Caco-2 (cell line): ENCODE measurements at places on chromosomes 16 and 17. TPM values are rescaled to one million over a fixed set of nuclear protein-coding genes. Genes with fewer than 3 reads are reported as not detected.

DNA sequence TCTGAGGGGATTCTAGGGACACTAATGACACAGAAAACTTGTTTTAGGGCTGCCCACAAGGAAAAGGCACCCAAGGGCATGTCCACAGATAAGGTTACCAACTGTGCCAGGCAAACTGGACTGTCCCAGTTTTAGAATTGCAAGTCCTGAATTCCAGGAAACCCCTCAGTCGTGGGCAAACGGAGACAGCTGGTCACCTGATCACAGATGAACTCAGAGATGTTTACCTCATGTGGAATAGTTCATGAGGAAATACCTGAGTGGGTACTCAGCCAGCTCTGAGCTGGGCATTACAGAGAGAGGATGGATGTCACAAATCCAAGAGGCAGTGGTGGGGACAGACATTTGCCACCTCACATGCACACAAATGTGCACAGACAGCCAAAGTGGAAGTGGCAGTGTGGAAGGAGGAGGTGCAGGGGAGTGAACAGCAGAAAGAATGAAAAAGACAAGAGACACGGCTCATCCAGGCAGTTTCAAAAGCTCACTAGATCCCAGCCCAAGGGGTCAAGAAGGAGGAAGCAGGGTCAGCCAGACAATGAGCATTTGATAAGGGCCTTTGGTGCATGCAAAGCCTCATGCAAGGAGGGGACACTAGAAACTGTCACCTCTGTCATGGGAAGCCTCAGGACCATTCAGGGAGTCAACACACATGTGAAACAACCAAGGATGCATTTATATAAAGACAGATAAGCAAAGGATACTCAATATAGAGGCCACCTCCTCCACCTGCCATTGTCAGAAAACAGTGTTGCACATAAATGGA lies 24.8 kb downstream of the TTLL6 start:
- H3K27me3 ChIP-seq: no peaks in the 10 kb centered on the region
- DNase-seq: no peak
- H3K4me3 ChIP-seq: no peak overlapping the region
- peaks cover 58% of the 10 kb centered on the region for H3K4me1 ChIP-seq
- H3K36me3 ChIP-seq: no peaks in the 10 kb centered on the region

- H3K4me1 ChIP-seq: peaks cover 77% of the 10 kb centered on the region
- H3K4me3 ChIP-seq: no peak overlapping the region
- H3K27ac ChIP-seq: peak overlapping the region; percentile 51
- no peaks in the 10 kb centered on the region for H3K36me3 ChIP-seq
Observed at GRCh38 chr17:55452139-55452790, 30.6 kb upstream of the MMD start.

GRCh38 chr17:77281904-77282367 lies 141.2 kb downstream of the SEC14L1 start:
- H3K36me3 ChIP-seq: no peaks in the 10 kb centered on the region; the same call in 1 of the 2 replicates
- peaks cover 60% of the 10 kb centered on the region for H3K4me1 ChIP-seq
- H3K4me3 ChIP-seq: peak overlapping the region; percentile 98
- peak; percentile 66 for DNase-seq
- H3K27me3 ChIP-seq: no peaks in the 10 kb centered on the region

- H3K4me3 ChIP-seq: no peak overlapping the region
- H3K36me3 ChIP-seq: no peaks in the 10 kb centered on the region
- 0 out of 2 replicates have a peak, but pooled peaks cover 12% of the 10 kb centered on the region for H3K4me1 ChIP-seq
- no peaks in the 10 kb centered on the region for H3K27me3 ChIP-seq
- H3K27ac ChIP-seq: no peak overlapping the region
- no peak for DNase-seq
Observed at GRCh38 chr16:79784007-79784406, 183.5 kb upstream of the MAF start.

Gene GAS2L2
- total RNA-seq: not detected in 2 replicates
